ENCODE measurements at places on chromosomes 2 and 18. TPM values are rescaled to one million over a fixed set of nuclear protein-coding genes. Genes with fewer than 3 reads are reported as not detected.

Gene OXER1
- 2.3 TPM for total RNA-seq

- no peaks in the 10 kb centered on the region for H3K4me1 ChIP-seq
- DNase-seq: no peak
- H3K4me3 ChIP-seq: no peak overlapping the region
Observed at GRCh38 chr18:27585602-27586173, 400.6 kb upstream of the CHST9 start.

DNA sequence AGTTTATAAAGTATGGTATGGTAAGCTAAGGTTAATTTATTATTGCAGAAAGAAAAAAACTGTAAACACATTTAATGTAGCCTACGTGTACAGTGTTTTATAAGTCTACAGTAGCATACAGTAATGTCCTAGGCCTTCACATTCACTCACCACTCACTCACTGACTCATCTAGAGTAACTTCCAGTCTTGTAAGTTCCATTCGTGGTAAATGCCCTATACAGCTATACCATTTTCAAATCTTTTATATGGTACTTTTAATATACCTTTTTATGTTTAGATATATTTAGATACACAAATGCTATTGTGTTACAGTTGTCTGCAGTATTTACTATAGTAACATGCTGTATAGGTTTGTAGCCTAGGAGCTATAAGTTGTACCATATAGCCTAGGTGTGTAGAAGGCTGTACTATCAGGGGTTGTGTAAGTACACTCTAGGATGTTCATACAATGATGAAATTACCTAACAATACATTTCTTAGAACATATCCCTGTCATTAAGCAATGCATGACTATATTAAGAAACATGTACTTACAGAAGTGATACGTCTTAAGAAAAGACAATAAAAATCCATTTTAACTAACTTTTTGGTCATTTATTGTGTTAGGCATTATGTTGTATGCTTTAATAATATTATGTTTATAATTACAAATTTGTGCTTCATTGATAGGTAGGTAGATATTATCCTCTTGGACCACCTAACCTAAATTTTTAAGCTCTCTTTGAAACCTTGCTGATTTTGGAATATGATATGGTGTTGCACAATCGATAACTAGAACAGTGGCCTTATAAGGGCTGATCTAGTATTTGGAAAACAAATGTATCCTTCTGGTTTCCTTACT is 51.9 kb downstream of the VRK2 start:
- no peak overlapping the region for H3K4me3 ChIP-seq
- no peaks in the 10 kb centered on the region for H3K4me1 ChIP-seq
- DNase-seq: no peak
- H3K27me3 ChIP-seq: no peaks in the 10 kb centered on the region
- no peaks in the 10 kb centered on the region for H3K36me3 ChIP-seq
- H3K27ac ChIP-seq: no peak overlapping the region

GRCh38 chr2:237598468-237599208 is 8.1 kb upstream of the RAB17 start:
- H3K4me1 ChIP-seq: peaks cover 10% of the 10 kb centered on the region
- H3K4me3 ChIP-seq: no peak overlapping the region
- DNase-seq: no peak
- H3K36me3 ChIP-seq: no peaks in the 10 kb centered on the region
- H3K27me3 ChIP-seq: no peaks in the 10 kb centered on the region
- no peak overlapping the region for H3K27ac ChIP-seq

GRCh38 chr2:231134910-231135655 is 10.2 kb upstream of the HTR2B start:
- DNase-seq: no peak
- no peak overlapping the region for H3K27ac ChIP-seq
- no peaks in the 10 kb centered on the region for H3K27me3 ChIP-seq
